ENCODE measurements at places on chromosomes 7 and 10.

DNA sequence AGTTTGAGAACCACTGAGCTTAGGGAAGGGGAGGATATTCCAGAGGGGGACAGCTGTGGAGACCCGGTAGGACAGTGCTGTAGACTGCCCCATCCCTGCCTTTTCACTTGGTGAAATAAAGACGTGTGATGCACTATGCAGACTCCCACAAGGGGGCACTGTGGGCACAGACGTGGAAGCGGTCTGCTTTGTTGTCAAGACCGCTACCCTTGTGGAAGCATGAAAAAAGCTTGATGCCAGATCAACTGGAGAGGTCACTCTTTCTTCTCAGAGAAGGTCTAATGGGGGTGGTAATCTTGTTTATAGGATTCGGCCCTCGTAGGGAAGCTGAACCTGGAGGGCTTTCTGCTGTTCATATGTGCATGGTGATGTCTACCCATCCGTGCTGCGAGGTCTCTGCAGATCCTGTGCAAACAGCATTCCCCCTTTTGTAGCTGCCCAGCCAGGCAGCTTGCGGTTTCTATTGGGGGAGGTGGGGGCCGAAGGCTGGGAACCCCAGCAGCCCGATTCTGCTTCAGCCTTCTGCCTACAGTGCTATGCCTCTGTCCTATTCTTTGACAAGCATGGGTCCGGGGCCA, 13.7 kb downstream of the RPS24 start:
- DNase-seq, result peak; percentile 50

DNA sequence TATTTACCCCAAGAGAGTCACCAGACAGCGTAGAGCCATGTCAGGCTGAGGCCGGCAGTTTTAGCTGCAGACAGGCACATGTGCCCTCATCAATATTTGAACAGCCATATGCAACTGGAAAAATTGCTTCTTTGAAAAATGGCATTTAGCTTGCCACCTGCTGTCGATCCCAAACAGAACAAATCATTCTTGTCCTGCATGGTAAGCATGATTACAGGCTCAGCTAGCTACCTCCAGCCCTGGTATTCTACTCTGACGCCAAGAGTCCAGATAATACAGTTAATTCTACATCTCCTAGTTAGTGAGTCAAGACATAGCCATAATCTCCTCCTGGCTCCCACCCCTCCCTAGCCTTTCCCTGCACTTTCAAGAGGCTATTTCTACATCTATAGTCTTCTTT, 7.7 kb downstream of the CREB3L2 start:
- peak; percentile 93 for DNase-seq

DNA sequence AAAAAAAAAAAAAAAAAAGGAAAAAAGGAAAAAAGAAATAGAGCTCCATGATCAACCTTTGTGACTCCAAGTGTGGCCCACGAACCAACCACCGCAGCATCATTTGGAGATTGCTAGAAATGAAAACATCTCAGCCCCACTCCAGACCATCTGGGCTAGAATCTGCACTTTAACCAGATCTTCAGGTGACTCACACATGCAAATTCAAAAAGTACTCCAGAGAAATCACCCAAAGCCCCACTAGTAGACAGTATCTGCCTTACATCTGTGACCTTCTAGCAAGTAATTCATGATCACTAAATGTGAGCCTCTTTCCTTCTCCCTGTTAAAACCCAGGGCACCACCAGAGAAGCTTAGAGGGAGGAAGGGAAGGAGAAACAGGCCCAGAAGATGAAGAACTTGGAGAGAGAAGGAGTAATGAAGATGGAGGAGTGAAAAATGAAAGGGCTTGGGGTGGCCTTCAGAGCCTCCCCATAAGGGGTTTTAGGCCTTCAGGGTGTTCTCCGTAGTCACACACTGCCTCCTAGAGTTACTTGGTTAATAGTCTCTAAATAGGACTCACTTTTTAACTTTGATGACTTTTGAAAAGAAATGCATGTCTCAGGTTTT, 94.0 kb downstream of the SLC37A3 start:
- DNase-seq, result no peak

GRCh38 chr7:106110885-106111654, 1.0 kb downstream of the SYPL1 start:
- DNase-seq, result no peak

DNA sequence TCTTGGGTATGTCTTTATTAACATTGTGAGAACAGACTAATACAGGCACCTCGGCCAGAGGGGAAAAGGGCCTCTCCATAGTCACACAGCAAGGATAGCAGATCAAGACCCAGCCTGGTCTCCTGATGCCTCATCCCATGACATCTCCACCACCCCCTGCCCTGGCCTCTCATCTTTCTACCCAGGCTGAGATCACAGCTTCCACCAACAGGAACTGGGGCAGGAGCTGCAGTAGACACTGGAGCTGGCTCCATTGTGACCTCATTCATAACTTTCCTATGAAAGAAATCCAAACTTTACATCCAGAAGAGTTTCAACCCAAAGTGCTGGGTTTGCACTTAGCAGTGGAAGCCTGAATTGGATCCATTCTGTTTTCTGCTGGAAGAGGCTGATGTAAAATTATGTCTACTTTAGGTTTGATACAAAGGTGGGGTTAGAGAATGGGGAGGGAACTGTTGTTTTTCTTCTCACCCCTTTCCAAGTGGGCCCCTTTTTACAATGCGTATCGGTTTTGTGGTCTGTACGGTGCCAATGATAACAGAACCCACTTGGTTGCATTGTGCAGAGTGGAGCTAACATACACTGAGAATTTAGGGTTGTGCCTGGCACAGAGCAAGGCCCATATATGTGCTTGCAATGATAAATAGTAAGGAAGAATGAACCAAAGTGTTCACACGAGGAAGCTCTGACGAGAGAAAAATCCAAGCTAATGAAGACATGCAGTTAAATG, 28.6 kb upstream of the INSIG1 start:
- DNase-seq, result no peak

DNA sequence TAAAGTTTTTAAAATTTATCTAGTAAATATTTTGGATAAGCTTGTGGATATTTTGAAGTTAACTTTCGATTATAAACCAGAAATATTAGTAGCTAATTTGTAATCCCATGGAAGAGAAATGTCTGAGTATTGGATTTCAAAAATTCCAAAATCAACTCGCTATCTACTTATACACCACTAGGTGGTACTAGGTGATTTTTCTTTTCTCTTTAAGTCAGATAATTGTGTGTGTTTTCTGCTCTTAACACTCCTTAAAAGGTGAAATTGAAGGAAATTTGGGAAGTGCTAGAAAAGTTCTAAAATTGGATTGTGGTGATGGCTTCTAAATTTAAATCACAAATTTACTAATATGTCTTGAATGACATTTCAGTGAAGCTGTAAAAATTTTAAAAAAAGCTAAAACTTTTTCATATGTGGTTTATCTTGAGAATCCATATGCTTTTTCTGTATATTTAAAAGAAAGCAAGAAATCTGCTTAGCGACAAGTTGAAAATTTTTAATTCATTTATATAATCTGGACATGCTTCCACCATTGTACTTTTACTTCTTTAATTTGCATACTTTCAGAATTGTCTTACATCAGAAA, 90.2 kb downstream of the IPMK start:
- no peak for DNase-seq

DNA sequence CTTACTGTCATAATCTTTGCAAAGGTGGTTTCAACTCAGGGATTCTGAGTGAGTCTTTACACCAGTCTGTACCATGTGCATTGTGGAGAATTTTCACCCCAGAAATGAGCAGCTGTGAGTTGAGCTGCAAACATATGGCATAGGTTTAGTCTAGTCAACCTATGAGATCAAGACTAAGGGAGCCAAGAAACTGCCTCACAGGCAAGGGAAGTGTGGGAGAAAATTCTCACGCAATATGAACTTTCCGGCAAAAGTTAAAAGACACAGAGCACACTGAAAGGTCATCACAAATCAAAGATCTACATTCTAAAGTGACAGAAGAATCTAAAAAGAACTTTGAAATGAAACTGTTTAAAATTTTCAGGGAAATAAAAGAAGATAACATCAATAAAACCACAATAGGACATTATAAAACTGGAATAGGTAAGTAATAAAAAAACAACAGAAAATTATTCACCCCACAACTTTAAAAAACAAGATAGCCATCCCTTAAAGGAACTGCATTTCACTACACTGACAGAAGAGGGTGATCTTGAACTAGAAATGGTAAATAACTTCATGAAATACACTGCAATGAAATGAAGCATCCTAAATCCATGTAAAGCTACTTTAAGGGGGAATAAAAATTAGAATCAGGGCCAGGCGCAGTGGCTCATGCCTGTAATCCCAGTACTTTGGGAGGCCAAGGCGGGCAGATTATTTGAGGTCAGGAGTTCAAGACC, 63.5 kb downstream of the LGI1 start:
- no peak for DNase-seq

DNA sequence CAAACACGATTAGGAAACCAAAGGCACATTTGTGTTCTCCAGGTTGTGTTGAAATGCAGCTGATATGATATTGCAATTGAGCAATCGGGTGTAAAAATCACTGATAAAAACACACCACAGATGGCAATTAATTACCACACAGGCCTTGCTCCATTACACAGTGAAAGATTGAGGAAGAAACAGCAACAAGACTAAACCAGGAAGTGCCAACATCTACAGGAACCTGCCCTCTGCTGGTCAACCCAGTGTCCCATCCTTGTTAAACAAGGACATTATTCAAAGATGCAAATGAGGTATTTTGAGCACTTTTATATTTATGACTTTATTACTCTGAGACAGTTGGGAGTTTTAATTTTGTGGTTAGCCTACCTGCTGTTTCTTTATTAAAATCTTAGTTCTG, 765.6 kb upstream of the GHITM start:
- DNase-seq, result no peak

Measured in retinal pigment epithelial cell (primary cell).